ENCODE measurements at places on chromosomes 13 and 19.

- DNase-seq, result peak; percentile 66
These were observed 1.3 kb downstream of the B3GNT3 start for GRCh38 chr19:17796013-17796837.

DNA sequence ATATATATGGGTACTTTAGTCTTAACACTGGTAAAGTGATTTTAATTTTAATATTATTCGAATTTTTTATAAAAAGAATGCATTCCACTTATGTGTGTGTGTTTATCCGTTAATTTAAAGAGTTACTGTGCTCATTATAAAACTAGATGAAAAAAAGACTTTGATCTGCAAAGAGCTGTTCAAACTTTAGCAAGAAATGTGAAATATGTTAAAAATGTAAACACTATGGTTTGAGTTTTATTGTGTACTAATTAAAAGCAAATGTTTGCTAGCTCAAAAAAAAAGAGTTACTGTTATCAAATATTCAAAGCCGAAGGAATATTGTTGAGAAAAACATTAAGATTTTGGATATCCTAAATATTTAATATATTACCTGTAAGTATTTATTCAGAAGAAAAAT is 34.5 kb downstream of the UFM1 start:
- DNase-seq, result no peak

DNA sequence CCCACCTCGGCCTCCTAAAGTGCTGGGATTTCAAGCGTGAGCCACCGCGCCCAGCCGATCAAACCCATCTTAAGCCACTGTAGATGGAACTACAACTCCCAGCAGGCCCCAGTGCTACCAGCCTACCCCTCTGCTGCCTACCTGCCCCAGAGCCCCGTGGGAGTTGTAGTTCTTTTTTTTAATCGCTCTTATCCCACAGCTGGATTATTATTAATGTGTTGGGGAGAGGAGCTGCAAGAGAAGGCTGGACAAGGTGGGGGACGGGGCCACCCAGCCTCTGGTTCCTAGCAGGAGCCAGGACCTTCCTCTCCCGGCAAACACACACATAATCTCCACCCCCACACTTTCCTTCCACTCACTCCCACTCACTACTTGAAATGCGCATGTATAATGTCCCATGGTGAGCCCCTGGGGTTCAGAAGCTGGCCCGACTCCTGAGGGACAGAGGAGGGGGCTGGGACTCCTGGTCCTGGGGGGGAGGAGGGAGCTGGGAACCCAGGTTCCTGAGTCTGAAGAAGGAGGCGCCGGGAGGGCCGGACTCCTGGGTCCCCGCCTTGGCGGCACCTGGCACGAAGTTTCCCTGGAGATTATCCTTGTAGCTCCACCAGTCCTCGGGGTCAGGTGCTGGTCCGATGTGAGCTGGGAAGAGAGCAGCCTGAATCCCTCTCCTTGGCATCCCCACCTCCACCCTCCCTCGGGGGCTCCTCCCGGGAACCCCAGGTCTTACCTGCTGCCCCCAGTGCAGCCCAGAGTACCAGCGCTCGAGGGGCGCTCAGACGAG is 958 bp downstream of the CA11 start:
- DNase-seq, result peak; percentile 66

DNA sequence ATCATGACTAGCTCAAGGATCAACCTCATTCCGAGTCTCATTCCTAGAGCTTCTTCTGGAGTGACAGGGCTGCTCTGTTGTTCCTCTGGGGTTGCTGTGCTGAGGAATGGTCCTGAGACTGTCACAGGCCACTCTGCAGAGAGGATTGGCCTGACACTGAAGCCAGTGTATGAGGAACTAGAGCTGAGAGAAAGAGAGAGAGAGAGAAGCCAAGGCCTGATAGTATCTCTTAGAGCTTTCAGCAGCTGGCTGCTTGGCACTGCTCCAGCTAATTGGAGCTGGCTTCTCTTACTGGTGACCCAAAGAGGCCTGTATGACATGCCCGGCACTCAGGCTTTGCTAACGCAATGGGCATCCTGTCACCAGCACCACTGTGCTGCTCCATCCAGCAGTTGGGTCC is 73.4 kb upstream of the FLT1 start:
- no peak for DNase-seq
